ENCODE measurements at places on chromosomes 1 and 21.

- no peak for DNase-seq
These were observed 7.7 kb upstream of the SLC27A3 start for GRCh38 chr1:153767519-153767918.

- peak; percentile 22 for DNase-seq
These were observed 3.0 kb downstream of the TNFRSF4 start for GRCh38 chr1:1210726-1211540.

GRCh38 chr1:35564037-35564883 is 6.7 kb downstream of the NCDN start:
- peak; percentile 91 for DNase-seq

DNA sequence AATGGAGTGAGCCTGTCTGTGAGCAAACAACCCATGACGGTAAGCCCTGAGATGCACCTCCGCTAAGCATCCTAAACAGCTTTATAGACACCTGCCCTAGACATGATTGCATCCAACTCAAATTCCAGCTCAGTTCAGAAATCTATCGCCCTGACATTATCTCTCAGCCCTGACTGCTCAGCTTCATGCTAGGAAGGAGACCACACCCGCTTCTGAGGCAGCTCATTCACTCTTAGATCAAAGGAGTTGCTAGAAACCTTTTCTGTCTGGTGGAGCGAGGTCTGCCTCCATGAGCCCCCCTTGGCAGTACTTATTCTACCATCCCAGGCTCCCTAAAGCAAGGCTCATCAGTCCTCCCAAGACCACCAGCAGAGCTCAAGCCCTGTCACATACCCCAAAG is 17.0 kb downstream of the IL10RB start:
- no peak for DNase-seq

DNA sequence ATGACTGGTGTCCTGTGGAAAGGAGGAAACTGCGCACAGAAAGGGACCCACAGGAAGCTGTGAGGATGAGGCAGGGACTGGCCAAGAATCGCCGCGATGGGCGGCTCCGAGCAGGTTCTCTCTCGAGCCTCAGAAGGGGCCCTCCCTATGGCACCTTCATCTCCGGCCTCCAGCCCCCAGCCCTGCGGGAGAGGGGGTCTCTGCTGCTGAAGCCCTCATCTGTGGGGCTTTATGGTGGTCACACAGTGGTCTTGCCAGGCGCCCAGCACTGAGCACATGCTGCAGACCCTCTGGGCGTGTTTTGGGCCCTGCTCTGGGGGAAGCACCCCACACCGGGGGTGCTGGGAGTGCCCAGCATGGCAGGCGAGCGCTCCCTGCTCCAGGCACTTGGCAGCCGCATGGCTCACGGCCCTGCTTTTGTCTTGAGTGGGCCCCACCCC is 86.6 kb upstream of the ACTRT2 start:
- no peak for DNase-seq

DNA sequence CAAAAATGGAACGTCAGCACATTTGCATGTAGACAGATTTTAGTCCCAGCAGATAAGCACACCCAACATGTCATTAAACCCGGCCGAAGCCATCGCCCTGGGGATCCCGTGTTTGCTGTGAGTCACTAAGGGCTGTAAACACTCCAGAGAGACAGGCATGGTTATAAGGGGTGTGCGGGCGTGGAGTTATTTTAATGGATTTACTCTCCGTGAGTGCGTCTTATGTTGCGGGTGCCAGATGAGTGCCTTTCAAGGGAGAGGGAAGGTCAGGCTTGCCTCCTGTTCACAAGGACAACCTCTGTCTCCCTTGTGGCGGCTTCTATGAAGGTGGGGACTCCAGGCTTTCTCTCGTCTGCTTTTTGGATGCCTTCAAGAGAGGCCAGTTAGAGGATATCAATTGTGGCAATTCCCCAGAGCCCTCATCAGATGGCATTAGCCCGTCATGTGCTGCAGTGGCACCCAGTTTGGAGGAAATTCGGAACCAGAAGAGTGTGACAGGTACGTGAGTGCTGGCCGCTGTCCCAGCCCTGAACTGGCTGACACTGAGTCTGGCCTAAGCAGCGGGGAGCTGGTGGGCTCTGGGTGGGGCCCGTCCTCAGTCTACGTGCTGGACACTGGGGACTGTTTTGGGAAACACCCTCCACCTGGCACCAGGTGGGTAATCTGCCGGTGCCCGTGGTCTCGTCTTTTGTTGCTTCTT is 223.8 kb upstream of the TMEM51 start:
- no peak for DNase-seq

DNA sequence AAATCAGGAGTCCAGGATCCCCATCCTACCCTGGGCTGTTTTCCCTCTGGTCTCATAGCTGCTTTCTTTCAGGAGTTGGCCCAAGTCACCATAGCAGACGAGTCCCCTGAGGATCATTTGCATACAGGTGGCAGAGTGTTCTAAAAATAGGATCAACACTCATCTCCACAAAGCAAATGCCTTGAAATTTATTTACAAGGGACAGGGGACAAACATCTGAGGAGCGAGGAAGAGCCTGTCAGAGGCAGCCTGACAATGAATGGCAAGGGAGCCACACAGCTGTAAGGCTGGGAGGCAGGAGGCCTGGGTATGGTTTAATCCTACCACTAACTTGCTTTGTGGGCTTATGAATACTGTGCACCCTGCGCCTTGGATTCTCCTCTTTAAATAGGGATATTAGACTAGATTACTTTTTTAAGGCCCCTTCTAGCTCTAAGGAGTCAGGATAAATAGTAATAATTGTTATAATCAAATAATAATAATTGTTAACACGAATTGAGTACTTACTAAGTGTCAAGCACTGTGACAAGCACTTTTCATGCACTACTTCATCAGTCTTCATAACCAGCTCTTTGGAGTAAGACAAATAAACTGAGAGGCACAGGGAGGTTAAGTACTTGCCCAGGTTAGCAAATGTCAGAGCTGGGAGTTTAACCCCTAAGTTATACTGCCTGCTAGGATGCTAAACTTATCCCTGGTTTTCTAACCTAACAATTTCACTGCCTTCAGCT is 34.5 kb downstream of the RAB3B start:
- DNase-seq: no peak

GRCh38 chr1:38037221-38037939 is 9.2 kb downstream of the POU3F1 start:
- DNase-seq: peak; percentile 47

GRCh38 chr1:84803604-84804003 is 89.4 kb downstream of the LPAR3 start:
- no peak for DNase-seq

DNA sequence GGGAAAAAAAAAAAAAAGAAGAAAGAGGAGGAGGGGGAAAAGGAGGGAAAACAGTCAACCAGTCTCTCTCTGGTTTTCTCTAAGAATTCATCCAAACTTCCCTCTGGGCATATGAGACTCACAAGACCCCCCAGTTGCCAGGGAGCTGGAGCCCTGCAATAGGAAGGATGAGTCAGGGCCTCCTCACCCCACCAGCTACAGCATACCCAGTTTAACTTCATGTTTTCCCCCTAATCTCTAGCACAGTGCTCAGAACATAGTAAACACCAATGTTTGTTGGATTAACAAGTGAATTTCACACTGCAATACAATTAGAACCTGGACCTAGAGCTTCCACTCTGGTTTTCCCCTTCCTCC is 7.8 kb downstream of the F11R start:
- DNase-seq: peak; percentile 22

GRCh38 chr1:167648978-167649744 is 19.1 kb downstream of the RCSD1 start:
- no peak for DNase-seq

DNA sequence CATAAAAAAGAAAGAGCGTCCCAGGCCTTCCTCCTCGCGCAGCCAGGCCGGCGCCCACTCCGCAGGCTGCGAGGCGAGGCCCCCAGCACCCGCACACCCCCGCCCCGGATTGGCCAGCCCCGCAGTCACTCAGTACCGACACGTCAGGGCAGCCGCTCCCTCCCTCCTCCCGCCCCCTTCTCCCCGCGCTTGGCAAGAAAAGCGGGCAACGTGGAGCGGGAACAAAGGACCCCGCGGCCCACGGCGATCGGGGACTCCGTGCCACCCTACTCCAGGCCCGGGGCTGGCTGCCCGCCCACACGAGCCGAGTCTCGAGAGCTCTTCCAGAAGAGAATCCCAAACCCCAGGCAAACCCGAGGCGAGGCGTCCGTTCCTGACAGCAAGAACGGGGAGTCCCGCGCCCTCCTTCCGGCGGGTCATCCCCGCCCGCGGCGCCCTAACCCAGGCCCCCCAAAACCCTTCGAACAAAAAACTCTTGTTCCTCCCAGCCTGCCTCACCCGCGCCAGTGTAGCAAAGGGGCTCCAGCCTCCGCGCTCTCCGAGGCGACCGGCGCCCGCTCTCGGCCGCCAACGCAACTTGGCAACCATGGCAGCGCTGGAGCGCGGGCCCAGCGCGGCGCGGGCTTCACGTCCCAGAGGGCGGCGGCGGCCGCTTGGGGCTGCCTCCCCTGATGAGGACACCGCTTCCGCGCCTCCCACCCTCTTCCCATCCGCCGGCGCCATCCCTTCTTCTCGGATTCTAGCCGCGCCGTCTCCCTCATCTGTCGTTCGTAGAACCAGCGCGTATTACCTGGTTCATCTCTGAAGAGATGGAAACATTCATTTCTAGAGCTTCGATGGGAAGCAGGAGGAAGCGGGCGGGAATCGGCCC is 645 bp downstream of the IVNS1ABP start:
- DNase-seq: peak; percentile 95

GRCh38 chr1:63813829-63814277 is 40.0 kb downstream of the ROR1 start:
- no peak for DNase-seq

DNA sequence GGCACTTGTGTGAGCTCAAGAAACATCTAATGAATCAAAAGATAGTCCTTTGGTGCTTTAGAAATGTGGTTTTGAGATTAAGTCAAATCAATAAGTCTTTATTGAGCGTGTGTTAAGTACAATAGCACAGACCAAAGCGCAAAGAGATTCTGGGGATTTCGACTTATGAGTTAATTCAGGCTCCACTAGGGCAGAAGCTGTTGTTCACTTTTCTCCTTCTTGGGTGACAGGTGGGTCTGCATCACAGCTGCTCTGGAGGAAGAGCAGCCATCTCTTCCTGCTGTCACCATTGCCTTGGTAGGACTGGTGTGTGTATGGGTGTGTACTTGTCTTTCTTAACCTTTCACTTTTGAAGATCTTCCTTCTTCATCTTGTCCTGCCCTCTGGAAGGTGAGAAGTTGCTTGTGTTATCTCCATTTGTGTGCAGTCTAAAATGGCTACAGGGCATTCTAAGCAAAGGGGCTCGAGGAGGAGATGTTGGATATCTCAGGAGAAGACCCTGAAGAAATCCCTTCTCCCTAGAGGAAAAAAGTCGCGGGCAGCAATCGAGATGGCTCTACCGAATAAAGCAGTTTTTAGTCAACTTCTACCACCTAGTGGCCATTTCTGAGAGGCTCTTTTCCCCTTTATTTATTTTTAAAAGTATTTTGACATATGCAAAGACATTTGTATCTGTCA is 22.9 kb upstream of the DISC1 start:
- DNase-seq: peak; percentile 50

DNA sequence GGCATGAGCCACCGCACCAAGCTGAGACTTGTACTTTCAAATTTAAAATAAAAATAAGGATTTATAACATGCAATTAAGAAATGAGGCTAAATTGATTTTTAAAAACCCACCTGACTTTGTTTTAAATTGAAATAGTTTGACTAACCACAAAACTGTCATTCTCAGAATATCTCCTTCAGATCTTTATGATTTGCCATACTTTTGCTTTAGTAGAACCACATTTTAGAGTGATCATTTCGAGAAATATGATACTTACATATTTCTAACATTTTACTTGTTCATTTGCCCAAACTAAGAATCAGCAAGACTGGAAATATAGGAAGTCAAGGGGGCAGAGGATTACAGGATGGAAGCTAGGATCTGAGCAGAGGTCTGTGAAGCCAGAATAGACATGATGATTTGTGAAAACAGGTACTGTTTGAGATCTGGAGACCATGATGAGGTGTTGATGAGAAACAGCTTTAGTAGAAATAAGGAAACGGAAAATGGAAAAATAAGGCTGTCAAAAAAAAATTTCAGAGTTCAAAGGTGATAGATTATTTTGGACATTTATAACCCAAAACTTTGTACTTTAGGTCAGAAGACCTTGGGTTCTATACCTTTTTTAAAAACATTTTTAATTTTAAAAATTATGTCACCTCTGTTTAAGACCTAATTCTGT is 44.8 kb downstream of the GIPC2 start:
- DNase-seq: no peak

DNA sequence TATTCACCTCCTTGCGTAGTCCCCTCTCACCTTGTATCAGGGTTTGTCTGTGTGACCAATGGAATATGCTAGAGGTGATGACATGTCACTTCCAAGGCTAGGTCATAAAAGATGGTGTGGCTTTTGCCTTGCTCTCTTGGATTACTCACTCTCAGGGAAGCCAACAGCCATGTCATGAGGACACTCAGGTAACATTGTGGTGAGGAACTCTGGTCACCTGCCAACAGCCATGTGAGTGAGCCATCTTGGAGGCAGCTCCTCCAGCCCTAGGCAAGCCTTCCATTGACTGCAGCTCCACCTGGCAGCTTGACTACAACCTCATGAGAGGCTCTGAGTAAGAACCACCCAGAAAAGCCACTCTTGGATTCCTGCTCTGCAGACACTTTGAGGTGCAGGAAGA is 11.0 kb upstream of the HEYL start:
- no peak for DNase-seq

DNA sequence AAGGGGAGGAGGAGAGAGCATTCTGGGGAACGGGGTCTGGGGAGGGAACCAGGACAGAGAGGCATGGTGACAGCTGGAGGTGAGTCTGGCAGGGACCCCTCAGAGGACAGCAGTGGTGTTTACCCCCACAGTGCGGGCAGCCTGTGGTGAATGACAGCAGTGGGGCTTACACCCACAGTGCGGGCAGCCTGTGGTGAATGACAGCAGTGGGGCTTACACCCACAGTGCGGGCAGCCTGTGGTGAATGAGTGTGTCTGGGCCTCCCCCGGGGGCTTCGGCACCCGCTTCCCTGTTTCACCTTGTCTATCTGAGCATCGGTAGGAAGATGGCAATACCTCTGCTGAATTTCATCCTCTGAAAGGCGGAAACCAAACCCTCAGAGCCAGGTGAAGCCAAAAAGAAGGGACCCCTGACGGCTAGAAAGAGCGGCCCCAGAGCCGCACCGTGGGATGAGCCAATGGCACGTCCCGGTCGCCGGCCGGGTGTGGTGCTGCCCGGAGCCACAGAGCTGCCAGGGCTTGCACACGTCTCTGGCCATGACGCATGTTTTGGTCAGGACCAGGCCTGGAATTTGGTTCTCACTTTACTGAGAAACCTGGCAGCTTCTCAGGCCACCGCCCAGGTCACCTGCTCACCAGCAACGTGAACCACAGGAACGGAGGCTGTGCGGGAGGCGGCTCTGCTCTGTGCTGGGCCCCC is 54.1 kb downstream of the SIK1 start:
- DNase-seq: no peak

DNA sequence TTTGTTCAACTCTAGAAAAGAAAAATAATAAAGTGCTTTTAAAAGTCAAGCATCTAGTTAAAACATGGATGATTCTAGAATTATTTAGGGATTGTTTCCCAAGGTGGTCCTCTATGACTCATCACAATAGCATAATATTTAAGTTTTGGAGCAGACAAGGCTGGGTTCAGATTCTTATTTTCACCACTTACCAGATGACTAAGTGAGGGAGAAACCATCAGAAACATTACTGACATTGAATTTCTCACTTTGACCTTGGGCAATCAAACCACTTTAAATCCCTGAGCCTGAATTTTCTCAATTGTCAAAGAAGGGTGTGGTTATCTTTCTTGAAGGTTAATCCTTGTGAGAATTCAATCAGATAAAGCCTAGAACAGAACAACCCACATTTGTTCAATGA is 102.5 kb upstream of the PTGFR start:
- no peak for DNase-seq

GRCh38 chr1:53390736-53391135 is 62.9 kb upstream of the LRP8 start:
- DNase-seq: peak; percentile 0

- DNase-seq: no peak
These were observed 66.0 kb upstream of the CSF1 start for GRCh38 chr1:109844609-109845008.

Data from activated CD4-positive, alpha-beta T cell treated with anti-CD3 and anti-CD28 coated beads for 36 hours (primary cell).